ENCODE measurements at places on chromosomes 3 and 15.

GRCh38 chr3:192819001-192819569, 91.7 kb upstream of the FGF12 start:
- no peak for DNase-seq

- DNase-seq: no peak
Observed at GRCh38 chr3:42007785-42008184, 45.9 kb upstream of the ULK4 start.

DNA sequence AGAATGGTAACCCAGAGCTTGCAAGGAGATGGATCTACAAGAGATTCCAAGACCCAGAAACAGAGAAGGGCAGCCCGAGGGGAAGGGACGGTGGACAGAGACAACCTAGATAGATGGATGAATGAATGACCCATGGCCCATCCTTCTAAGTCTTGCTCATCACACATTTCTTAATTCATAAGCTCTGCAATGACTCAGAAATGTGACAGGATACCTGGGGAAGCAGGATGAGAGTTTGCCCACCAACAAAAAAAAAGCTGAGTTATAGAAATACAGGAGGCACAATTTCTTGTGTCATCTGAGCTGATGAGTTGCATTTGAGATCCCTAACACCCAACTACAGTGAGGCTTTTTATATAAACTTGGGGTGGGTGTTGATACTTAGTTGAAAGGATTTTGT, 76.6 kb downstream of the CNTN3 start:
- no peak for DNase-seq

DNA sequence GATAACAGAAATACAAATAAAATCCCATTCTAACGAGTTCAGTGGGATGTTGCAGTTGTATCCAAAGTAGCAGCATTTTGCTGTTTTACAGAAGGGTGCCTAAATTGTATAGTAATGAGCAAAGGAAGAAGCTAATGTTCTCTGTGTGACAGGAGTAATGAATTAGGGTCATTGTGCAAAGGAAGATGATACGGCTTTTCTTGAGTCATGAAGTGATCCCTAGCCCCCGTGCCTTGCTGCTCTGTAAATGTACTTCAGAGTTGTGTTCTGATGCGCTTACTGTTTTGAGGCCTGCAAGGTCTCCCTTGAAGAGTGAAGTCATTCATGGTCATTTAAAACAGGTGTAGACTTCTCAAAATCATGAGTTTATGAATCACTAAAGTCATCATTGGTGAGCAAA, 37.9 kb downstream of the ATP1B3 start:
- DNase-seq: no peak

GRCh38 chr3:101038393-101038792, 45.2 kb upstream of the ABI3BP start:
- no peak for DNase-seq

GRCh38 chr3:194277786-194278130, 73.4 kb downstream of the CPN2 start:
- DNase-seq: no peak

DNA sequence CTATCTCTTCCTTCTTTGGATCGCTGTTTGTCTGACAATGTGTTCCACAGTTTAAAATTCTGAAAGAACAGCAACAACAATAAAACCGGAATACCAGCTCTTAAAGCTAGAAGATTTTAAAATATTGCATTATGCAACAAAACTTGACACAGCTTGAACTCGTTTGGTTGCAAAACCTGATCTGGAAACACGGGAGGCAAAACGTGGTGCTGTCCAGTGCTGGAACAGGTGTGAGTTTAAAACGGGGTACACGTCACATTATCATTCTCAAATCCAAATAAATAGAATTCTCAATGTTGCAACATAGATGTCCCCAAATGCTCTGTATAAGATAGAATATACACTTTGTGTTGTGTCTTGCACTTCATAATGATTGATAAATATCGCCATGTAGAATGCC, 110.9 kb upstream of the LYSMD4 start:
- DNase-seq: no peak

DNA sequence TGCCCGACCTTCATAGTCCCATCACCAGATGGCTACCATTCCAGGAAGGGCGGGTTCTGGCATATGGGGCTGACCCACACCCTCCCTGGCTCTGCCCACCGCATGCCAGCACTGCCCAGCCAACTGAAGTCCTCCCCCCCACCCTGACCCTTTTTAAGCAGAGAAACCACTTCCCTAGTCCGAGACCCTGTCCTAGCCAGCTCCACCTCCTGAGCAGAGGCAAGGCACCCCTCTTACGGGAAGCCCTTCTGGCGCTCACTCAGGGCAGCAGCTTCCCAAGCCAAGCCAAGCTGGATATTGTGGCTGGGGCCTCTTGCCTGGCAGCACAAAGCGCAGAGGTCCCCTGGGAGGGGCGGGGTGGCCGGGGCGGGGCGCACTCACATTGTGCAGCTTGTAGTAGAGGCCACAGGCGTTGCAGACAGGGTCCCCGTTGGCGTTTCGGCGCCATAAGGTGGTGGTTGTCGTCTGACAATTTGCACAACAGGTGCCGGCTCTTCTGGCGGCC, 11.5 kb downstream of the GATA2 start:
- DNase-seq: no peak

- DNase-seq: no peak
Observed at GRCh38 chr15:70318594-70319465, 221.1 kb upstream of the TLE3 start.

DNA sequence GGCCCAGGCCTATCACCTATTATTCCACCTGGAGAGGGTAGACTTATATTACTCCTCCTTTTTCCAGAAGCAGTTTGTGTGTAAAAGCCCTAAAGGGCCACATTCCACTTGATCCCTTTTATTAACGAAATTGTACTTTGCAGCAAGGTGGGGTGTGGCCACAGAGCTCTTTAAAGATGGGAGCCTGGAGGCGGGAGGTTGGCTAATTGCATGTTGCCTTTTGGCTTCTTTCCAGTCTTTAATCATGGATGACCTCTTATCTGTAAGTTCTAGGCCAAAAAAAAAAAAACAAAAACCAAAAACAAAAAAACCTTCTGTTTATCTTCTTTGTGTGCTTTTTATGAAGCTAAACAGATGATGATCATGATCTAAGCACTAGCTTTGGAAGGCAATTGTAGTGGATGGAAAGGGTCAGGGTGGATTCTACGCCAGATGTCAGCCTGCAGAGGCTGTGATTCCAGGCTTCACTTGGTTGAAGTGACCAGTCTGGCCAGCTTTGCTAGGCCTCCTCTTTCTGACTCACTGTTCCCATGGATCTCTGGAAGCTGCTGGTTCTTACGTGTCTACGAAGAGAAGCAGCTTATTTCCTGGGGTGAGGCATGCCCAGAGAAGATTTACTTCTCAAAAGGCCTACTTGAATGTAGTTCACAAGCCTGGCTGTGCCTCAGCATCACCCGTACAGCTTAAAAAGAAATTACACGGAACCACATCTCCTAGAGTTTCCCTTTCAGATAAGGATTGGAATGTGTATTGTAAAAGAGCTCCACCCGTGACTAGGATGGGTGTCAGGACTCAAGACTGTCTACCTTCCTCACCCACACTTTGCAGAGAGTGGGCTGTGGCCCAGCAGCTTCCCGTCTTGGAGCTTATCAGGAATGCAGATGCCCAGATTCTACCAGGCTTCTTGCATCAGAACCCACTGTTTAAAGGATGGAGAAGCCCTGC, 330.9 kb upstream of the C2CD4B start:
- DNase-seq: no peak

DNA sequence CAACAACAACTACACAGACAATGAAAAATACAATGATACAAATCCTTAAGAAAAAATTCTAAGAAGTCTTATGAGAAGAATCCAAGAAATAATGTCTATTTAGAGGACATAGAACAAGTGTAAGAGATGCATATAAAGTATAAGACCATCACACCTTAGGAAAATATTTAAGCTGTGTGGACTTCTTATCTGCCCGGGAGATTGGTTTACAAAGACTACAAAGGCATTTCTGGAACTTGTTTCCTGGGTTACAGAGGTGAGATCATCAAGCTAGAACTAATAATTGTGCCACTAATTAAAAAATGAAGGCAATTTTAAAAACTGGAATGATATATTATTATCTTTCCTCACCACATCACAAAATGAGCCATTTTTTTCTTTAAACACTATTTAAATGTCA, 507.1 kb downstream of the GRM7 start:
- no peak for DNase-seq

DNA sequence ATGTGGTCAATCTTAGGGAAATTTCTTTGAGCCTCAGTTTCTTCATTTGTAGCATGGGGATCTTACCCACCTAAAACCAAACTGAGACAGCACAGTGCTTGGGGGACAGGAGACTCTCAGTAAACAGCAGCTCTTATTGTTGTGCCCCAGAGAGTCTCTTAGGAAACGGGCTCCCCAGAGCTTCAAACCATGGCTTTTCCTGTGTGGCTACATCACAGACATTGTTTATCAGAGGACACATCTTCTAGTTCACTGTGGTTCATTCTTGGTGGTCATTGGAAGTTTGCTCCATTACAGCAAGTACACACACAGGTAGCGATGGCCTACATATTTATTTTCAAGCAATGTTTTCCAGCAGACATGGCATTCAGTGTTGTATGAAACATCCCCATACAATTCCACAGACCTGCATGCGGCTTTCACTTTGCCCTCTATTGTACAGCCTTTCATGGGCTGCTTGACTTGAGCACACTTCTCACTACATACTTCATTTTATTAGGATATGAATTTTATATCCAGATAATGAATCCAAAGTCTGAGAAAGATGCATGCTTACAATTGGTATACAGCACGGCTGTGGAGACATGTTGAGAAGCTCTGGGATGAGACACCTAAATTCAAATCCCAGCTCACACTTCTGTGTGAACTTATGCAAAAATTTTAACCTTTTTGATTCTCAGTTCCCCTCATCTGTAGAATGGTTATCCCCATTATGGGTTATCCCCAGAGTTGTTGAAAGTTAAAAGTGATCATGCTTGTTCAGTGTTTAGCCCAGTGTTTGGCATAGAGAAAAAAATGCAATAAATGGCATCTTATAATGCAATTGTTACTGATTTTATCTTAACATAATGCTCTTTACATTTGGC, 84.8 kb upstream of the ICE2 start:
- no peak for DNase-seq

- no peak for DNase-seq
Observed at GRCh38 chr15:90887037-90887481, 2.8 kb downstream of the FES start.

DNA sequence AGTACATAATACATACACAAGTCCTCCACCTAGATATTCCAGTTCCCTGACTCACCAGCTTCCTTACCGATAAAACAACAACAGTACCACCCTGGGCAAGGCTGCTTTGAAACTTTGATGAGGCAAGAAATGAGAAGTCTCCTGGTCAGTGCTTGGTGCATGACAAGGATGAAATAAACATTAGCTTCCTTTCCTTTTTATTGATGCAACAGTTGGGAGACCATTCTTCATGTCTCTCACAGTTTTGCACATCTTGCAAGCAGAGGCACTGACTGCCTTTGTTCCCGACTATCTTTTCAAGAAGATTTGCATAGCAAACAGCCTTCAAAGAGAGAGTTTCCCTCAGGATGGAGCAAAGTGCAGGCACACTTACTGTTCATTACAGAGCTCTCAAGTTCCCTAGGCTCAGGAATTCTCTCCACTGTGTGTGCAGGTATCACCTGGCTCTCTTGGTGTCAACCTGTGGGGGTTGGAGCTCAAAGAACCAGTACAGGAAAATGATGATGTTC, 65.2 kb downstream of the MYLK start:
- no peak for DNase-seq

DNA sequence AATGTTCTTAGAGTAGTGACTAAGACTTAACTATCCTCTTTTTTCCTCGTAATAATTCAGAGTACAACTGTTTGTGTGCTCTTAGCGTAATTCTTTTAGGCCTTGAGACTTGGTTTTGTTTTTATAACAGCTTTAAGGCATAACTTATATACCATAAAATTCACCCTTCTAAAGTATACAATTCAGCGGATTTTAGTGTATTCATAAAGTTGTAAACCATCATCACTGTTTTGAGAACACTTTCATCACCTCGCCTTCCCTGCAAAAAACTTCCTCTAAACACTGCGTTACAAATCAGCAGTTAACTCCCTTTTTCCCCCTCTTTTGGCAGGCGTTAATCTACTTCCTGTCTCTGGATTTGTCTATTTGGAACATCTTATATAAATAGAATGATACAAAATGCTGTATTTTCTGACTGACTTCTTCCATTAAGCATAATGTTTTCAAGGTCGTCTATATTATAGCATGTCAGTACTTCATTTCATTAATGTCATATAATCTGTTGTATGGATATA, 18.7 kb downstream of the DNAJC13 start:
- no peak for DNase-seq

GRCh38 chr3:12969486-12969885, 103.7 kb downstream of the IQSEC1 start:
- no peak for DNase-seq

DNA sequence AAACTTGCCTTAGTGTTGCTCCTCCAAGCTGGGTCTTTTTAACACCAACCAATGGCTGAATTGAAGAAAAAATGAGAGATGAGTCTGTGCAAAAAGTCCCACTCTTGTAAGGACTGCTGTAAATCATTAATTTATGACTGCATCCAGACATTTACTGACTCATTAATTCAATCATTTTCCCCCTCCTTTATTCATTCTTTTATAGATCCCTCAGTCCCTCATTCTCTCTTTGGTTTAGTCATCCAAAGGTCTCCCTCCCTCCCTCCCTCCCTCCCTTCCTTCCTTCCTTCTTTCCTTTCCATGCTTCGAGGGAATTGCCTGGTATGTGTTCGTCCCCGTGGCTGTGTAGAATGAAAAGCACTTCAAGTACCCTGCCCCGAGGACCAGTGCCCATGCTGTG, 35.3 kb upstream of the MRPS22 start:
- no peak for DNase-seq

DNA sequence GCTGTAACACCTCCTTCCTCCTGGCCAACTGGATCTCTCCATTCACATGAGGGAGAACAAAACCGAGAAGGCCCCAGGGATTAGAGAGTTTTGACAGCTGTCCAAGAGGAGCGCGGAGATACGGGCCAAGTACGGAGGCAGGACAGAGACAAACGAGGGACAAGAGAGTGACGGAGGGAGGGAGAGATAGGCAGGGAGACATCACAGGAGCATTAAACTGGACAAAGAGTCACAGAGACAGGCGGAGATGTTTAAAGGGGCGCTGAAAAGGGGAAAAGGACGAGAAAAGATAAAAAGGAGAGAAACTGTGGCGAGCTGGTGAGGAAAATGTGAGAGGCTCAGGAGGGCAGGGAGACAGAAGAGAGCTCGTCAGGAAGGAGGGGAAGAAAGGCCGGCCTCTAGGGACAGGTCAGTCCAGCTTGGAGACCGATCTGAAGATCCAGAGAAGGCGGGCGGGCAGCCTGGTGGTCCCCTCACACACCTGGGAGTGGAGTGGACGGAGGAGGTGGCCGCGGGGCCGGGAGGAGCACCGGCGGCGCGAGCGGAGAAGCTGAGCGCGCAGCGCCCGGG, 40.5 kb upstream of the ROPN1 start:
- no peak for DNase-seq

All from cortex of kidney (tissue), 1 donor.